ENCODE measurements at places on chromosomes 6 and 20. TPM values are rescaled to one million over a fixed set of nuclear protein-coding genes. Genes with fewer than 3 reads are reported as not detected.
A peak's percentile ranks its signal among the peaks of the same experiment; 100 is the strongest.

The NINL gene
- total RNA-seq = 10.2 TPM

The JPH2 gene
- 9.7 TPM for total RNA-seq

DNA sequence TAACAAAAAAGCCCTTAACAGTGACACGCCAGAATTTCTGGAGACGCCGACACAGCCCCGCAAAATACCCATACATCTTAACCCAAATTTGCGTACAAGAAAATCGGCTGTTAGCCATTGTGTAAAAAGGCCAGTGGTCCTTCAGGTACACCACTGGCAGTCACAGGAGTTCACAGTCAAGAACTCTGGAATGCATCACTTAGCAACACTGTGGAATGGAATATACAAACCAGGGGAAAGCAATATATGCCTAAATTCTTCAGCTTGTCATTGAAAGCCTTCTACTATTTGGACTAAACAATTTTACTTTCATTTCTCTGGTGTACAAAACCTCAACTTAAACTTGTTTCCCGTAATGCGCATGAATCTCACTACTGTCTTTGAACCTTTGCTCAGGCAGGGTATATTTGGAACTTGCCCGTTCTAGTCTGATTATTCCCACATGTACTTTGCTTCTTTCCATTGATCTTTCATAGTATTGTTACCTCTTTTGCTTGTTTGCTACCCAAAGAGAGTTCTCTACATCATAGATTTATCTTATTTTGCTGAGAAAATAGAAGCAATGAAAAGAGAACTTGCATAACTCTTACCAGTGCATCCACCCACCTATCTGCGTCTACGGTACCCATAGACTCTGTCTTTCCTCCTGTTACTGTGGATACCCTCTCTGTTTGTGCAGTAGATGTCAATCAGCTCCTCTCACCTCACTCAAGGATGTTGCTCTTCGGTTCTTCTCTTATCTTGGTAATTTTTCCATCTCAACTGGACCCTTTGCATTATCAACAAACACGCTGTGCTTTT is at the start of gene ARMH2:
Gene ARMH2, minus strand, starts transcription at position 178 of the 801 bp plus-strand sequence. Its CDS starts 60 bp downstream, at position 118.
- DNase-seq = no peak

GRCh38 chr6:22880686-22881433 is 311.5 kb downstream of the HDGFL1 start:
- peak; percentile 92 for DNase-seq

The FOXQ1 gene
- not detected for total RNA-seq

- DNase-seq = no peak
Observed at GRCh38 chr20:52201395-52201794, 9.8 kb upstream of the ZFP64 start.

- DNase-seq = no peak
Observed at GRCh38 chr6:109314313-109314712, 68.0 kb downstream of the CD164 start.

GRCh38 chr20:32294071-32294470 is 16.6 kb downstream of the KIF3B start:
- DNase-seq = no peak

DNA sequence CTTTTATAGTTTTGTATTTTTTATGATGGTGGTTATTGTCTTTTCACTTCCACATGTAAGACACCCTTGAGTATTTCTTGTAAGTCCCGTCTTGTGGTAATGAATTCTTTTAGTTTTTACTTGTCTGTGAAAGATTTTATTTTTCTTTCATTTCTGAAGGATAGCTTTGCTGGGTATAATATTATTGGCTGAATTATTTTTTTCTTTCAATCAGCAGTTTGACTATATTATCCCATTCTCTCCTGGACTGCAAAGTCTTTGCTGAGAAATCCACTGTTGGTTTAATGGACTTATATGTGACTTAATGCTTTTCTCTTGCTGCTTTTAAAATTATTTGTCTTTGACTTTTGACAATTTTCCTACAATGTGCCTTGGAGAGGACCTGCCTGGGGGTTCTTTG is 13.8 kb downstream of the KIF25 start:
- DNase-seq = no peak

DNA sequence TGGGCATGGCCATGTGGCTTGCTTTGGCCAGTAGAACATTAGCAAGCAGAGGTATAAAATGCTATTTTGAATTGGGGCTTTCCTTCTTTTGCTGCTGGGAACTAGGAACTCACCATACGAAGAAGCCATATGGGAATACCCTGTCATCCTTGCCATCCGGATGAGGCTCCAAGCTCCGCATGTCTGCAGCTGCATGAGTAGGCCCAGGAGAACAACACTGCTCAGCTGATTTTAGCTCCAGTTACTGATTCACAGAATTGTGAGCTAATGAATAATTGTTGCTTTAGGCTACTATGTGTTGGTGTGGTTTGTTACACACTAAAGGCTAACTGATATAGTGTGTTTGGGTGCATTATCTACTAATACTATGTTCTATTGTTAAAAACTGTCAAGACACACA is 2.7 kb upstream of the PLCB4 start:
- peak; percentile 26 for DNase-seq

The PPP1R3G gene
- total RNA-seq = 1.5 TPM

The MYBL2 gene
- total RNA-seq = 8.1 TPM

DNA sequence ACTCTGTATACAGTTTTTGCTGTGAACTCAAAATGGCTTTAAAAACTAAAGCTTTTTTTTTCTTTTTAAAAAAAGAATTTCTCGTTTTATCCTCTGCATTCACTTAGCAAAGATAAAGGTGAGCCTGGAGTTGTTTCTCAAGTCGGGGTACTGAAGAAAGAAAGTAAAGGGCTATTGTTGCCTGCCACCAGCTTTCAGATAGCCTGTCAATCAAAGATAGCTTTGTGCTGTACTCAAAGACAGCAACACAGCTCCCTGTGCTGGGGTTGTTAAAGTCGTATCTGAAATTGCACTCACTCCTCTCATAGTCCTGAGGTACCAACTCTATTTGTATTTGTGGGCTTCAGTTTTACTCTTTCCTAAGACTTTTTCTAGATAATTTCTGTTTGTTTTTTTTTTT is 710.1 kb upstream of the ID4 start:
- no peak for DNase-seq

- DNase-seq = peak; percentile 99
Observed at GRCh38 chr6:34243901-34244884, 4.6 kb downstream of the SMIM29 start.

GRCh38 chr6:145882121-145882531 is 67.5 kb upstream of the FBXO30 start:
- peak; percentile 20 for DNase-seq

- DNase-seq = no peak
Observed at GRCh38 chr6:150510576-150510975, 89.1 kb upstream of the PLEKHG1 start.

GRCh38 chr6:76701610-76702009 is 629.1 kb upstream of the IMPG1 start:
- DNase-seq = peak; percentile 7

GRCh38 chr6:1739220-1739619 is 129.5 kb downstream of the FOXC1 start:
- DNase-seq = no peak

Measured in GM23248 (cell line).